ENCODE measurements at places on chromosomes 3 and 15.

DNA sequence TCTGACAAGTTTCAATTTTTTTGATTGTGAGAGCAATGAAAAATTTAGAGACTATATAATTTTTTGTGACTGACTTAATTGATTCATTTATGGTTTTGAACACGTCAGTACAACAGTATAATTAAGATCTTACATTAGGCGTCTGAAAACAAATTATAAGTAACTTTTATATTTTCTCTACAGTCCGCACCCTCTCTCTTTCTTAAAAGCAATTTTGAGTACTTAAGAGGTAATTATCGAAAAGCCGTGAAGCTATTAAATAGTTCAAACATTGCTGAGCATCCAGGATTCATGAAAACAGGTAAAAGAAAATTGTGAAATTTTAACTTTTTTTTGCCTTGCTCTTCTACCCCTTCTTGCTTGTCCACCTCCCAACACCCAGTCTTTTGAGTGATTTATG lies 34.9 kb downstream of the CNOT10 start:
- DNase-seq = no peak

GRCh38 chr3:115022835-115023398 lies 124.2 kb downstream of the ZBTB20 start:
- DNase-seq = no peak

DNA sequence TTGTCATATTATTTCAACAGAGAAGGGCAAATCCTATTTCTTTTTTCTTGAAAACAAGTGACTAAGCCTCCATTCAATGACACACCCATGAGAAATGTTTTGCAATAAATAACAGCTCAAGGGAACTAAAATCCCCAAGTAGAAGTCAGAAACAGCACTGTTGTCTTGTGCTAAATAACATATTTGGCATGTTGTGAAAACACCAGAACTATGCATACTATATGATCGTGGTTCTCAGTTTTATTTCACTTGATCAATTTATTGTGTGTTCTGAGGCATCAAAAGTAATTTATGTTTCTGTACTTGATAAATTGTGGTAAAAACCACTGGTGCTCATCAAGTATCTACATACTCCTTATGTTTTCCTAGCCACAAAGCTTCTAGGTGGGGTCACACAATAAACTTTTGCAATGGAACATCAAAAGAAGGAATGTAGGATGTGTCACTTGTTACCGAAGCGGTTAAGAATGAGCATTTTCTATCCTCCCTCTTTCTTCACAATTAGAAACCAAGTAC lies 691.7 kb upstream of the CBLB start:
- no peak for DNase-seq

DNA sequence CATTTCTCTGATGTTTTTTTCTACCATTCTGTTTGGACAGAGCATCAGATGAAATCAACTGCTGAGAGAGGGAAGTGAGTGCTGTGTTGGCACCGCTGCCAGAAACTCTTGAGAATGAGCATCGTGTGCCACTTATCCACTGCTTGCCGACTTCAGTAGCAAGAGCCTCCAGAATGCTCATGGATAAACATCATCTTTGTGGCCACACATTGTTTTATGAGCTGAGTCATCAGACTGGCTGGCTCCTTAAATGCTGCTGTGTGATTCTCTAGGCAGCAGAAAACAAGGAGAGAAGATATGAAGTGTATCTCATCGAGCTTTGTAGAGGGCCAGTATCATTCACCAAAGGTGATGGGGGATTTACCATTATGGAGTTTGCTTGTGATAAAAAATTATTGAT lies 3.4 kb upstream of the DOCK3 start:
- no peak for DNase-seq

- DNase-seq = no peak
Observed at GRCh38 chr3:170511371-170511770, 74.5 kb downstream of the SLC7A14 start.

GRCh38 chr3:100044369-100044768 lies 69.9 kb downstream of the FILIP1L start:
- DNase-seq = peak; percentile 55

- no peak for DNase-seq
Observed at GRCh38 chr3:38264779-38265178, 833 bp upstream of the SLC22A13 start.

DNA sequence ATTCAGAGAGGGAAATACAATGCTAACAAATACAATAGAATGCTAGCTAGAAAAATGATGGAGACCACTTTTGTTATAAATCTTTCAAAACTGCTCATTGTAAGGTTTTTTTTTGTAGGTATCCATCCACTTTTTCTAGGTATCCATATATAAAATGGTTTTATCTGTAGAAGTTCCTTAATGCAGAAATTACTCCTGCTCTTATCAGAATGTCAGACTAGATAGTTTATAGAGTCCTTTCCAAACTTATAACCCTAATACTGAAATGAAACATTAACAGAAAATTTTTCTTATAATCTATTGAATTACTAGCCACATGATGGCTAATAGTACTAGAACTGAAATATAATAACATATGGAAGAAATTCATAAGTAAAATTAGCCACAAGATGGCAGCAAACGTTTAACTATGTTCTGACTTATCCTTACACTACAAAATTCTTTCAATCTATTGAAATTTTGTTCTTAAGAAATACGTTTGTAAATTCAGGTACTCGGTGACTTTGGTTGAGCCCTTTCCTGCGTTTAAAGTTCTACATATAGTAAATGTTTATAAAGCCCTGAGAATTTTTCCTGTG lies 58.5 kb downstream of the ECT2 start:
- no peak for DNase-seq

GRCh38 chr15:55402707-55403106 lies 5.5 kb downstream of the CCPG1 start:
- no peak for DNase-seq

DNA sequence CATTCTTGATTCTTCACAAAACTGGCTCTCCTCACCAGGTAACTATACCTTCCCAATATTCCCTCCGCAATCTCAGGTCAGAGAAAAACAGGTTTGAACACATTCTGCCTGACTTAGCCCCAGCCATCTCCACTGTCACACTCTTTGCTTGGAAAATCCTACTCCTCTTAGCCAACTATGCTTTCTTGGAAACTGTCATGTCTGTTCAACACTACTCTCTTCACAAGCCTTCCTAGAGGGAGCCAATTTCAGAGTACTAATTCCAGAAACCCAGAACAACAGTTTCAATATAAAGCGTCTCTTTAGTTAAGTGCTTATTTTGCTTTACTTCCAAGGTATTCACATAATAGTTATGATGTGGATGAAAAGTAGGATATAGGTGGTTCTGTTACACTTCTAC lies 21.7 kb downstream of the MTMR10 start:
- no peak for DNase-seq

DNA sequence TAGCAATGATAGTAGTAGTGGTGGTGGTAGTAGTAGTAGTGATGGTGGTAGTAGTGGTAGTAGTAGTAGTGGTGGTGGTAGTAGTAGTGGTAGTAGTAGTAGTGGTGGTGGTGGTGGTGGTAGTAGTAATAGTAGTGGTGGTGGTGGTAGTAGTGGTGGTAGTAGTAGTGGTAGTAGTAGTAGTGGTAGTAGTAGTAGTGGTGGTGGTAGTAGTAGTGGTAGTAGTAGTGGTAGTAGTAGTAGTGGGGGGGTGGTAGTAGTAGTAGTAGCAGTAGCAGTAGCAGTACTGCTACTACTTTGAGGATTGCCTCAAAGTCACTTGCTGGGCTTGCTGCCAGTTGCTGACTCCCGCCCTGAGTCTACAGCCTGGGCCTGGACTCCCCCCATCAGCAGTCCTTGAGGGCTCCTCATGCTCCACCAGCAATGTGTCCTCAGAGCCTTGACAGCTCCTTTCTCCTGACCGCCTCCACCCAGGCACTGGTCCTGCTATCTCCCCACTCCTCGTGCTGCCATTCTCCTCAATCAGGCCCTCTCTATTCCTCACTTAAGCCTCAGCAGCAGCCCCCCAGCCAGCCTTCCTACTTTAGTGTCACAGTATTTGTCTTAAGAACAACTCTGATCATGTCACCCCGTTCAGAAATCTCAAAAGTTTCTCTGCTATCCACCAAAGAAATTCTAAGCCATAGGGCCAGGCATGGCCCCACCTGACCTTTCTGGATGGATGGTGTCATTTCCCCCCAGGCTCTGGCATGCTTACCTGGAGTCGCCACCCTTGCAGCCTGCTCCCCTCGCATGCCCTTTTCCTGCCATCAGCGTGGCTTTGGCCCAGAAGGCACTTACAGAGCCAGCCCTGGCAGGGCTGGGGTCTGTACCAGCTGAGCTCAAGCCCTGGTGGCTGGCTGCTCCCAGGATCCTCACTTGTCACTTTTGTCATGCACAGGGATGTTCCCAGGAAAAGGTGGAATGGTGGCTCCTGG lies 45.6 kb downstream of the DLEC1 start:
- no peak for DNase-seq

- no peak for DNase-seq
Observed at GRCh38 chr15:90893175-90894090, 9.1 kb downstream of the FES start.

DNA sequence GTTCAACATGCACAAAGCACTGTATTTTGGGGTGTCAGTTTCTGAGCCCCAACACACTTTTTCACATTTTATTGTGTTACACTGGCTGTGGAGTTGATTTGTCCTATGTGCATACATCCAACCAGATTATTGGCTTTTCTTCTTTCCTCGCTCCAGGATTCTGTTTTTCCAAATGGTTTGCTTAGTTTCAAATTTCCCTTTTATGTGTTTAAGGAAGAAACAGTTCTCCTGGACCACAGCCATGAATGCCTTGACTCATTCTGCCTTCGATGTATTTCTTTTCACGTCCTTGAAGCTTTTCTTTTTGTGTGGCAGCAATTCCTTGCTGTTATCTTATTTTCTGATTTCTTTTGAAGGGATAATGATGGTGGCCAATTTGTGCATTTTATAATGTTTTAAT lies 53.8 kb downstream of the CACNA2D3 start:
- DNase-seq = no peak

DNA sequence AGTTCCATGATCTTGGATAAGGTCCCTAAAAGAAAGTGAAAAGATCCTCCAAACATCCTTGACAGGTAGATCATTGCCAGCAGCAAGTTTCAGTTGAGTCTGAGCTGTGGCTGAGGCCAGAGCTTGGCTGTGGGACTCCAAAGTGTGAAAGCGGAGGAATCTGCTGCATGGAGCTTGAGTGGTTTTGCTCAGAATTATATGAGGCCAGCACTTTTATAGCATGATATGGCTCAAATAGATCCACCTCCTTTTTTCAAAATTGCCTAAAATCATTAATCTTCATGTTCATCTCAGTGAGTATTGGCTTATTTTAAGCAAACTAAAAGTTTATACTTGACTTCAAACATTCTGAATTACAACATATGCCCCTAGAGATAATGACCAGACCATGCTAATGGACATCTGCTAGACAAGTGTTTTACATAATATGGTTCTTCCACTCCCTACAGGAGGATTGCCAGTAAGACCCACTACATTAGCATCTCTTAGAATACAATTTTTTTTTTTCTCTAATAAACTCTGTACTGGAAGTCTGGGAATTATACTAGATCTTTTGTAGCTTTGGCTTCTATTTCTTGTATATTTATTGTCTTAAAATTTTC lies 368.1 kb downstream of the ZPLD1 start:
- no peak for DNase-seq

DNA sequence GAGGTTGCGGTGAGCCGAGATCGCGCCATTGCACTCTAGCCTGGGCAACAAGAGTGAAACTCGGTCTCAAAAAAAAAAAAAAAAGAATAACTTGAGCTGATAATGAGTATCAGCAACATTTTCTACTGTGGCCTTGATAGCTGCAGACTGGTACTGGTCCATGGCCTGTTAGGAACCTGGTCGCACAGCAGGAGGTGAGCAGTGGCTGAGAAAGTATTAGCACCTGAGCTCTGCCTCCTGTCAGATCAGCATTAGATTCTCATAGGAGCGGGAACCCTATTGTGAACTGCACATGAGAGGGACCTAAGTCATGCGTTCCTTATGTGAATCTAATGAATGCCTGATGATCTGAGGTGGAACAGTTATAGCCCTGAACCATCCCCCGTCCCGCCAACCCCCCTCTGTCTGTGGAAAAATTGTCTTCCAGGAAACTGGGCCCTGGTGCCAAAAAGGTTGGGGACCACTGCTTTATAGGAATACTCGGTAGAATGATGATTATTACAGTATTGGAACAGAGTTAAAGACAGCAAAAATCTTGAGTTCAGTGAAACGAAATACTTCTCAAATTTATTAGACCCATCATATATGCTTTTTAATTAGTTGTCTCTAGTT lies 126.0 kb downstream of the ZNF609 start:
- DNase-seq = no peak

- no peak for DNase-seq
Observed at GRCh38 chr3:196117809-196118208, 35.9 kb upstream of the TFRC start.

GRCh38 chr3:161403251-161403650 lies 31.9 kb upstream of the SPTSSB start:
- DNase-seq = no peak

GRCh38 chr15:33442449-33442848 lies 131.7 kb downstream of the RYR3 start:
- DNase-seq = no peak

DNA sequence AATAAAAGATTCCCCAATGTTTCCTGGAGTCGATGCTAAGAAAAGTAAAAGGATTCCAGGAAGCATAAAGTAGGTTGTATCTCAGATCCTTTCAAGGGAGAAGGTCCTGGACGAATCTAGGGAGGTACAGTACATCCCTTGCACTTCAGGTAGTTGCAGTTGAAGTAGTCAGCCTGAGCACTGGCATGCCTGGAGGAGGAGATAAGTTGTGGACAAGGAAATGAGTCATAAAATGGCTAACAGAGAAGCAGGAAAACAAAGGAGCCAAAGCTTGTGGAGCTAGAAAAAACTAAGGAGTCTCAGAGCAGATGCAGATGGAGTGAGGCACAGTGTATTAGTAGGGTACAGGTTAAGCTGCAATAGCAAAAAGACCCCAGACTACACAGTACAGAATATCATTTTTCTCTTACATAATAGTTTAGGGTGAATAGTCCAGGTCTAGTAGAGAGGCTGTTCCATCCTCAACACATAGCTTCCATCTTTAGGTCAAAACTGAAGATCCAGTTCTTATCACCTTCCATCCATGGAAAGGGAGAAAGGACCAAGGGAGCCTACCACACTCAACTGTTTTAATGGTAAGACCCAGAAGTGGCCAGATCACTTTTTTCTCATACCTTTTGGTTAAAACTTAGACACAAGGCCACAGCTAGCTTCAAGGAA lies 41.3 kb downstream of the COL6A5 start:
- no peak for DNase-seq

- DNase-seq = no peak
Observed at GRCh38 chr15:63244976-63245645, 32.3 kb upstream of the APH1B start.

- DNase-seq = peak; percentile 63
Observed at GRCh38 chr3:150495563-150496168, 50.6 kb downstream of the SERP1 start.

- no peak for DNase-seq
Observed at GRCh38 chr3:140896997-140897396, 44.6 kb upstream of the SLC25A36 start.

GRCh38 chr3:184584464-184584891 lies 22.9 kb downstream of the EPHB3 start:
- DNase-seq = no peak

- DNase-seq = no peak
Observed at GRCh38 chr15:74680456-74680855, 15.4 kb downstream of the EDC3 start.

- no peak for DNase-seq
Observed at GRCh38 chr15:89395031-89395430, 60.4 kb upstream of the POLG start.

- no peak for DNase-seq
Observed at GRCh38 chr3:143132246-143132980, 12.8 kb downstream of the CHST2 start.

GRCh38 chr15:68526269-68526668 lies 52.5 kb upstream of the CORO2B start:
- peak; percentile 48 for DNase-seq

- DNase-seq = no peak
Observed at GRCh38 chr3:153848702-153849101, 272.5 kb upstream of the ARHGEF26 start.

- DNase-seq = no peak
Observed at GRCh38 chr3:10511809-10512494, 6.6 kb upstream of the ATP2B2 start.
